ENCODE measurements at places on chromosomes 2 and 18.

- DNase-seq, result no peak
Measured at GRCh38 chr18:41973983-41974382, 18.9 kb downstream of the PIK3C3 start.

- no peak for DNase-seq
Measured at GRCh38 chr2:101524806-101525430, 50.0 kb upstream of the RFX8 start.

- DNase-seq, result no peak
Measured at GRCh38 chr2:39679805-39680204, 14.1 kb downstream of the TMEM178A start.

DNA sequence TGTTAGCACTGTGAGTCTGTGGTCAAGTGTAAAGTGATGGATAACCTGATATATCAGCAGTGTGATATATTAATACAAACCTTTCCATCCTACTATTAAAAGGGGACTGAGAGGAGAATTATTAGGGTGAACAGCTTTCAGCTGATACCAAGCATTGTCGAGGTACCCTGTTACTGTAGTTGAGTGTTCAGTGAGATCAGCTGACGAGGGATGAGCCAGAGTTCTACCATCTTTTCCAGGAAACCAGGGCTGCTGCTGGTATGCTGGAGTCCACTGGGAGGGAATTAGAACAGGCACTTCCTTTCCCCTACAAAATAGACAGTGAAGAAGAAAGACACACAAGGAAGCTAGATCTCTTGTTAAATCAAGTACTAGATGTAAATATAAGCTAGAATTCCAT, 408 bp downstream of the IL18RAP start:
- DNase-seq, result no peak

DNA sequence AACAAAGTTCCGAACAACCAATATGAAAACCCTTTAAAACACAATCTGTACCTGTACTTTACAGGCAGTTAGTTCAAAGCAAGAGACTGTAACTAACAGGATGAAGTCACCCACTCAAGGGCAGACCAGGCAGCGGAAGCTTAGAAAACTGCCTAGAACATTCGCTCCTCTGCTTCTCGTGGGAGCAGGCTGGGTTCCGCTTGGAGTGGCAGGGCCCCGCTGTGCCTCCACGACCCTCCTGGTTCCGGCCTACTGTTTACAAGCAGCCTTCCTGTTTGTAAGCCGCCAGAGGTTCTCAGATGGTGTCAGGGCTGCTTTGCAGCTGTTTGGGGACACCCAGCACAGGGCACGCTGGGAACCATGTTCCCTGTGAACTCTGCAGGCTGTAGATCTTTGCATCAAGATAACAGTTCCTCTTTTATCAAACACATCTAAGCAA, 31.3 kb downstream of the CIB4 start:
- no peak for DNase-seq

DNA sequence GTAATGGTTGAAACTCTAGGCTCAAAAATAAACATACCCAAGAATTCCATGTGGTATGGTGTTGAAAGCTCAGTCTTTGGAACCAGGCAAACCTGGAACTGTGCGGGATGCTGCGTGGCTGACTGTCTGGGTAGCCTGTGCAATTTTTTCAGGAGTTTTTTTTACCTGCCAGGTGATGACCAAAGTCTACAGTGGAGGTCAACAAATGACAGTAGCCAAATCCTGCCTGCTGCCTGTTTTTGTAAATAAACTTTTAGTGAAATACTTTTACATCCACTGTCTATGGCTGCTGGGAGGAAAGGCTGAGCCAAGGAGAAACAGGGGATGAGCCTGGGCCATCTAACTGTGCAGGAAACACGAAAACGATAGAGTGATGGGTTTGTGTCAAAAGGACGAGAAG, 240.6 kb downstream of the PIEZO2 start:
- no peak for DNase-seq

DNA sequence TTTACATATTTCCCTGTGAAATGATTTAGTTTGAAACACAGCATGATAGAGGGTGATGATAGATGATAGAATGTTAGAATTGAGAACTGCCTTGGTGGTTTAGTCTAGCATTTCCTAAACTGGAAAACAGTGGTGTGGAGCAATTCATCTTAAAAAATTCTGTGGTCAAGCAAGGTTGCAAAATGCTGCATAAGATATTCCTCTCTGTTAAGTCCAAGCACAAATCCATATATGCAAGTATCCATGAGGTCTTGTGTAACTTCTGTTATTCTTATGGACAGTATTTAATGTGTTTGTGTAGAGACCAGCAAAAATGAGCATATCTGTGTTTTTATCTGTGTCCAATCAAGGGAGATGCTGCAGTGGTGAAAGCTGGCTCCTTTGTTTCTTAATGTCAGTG, 30.0 kb downstream of the CPS1 start:
- DNase-seq, result no peak

DNA sequence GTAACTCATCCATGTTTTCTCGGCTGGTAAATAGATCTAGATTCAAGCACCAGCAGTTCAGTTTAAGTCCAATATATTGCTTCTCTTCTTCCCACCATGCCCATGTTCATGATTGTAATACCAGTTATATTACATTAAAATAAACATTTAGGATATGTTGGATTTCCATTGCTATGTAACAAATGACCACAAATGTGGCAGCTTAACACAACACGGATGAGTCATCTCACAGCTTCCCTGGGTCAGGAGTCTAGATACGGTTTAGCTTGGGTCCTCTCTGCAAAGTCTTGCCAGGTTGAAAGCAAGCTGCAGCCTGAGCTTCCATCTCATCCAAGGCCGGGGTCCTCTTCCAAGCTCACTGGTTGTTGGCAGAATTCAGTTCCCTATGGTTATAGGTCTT, 39.4 kb upstream of the SMAD2 start:
- no peak for DNase-seq

DNA sequence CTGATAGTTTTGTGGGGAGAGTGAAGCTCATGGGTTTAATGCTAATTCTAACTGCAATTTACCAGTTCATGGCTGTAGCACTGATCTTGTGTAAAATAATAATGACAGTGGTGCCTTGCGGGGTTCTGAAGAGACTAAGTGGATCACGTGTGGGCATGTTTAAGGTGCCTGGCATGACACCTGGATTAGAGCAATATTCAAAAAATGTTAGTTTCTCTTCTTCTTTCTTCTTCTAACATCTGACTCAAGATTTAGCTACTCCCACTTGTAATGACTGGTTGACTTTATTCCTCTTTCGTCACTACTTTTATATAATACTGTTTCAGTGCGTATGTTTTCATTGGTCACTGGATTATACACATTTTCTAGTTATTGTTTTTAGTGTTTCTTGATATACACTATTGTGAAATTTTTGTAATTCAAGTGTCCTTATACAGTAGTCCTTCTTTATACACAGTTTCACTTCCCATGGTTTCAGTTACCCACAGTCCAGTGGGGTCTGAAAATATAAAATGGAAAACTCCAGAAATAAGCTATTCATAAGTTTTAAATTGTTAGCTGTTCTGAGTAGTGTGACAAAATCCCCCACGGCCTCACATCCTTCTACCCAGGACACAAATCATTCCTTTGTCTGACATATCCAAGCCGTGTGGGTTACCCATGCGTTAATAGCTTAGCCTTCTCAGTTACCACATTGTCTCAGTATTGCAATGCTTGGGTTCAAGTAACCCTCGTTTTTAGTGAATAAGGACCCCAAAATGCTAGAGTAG, 662.2 kb upstream of the CNTNAP5 start:
- DNase-seq, result no peak

GRCh38 chr2:2942906-2943305, 434.7 kb downstream of the EIPR1 start:
- no peak for DNase-seq

DNA sequence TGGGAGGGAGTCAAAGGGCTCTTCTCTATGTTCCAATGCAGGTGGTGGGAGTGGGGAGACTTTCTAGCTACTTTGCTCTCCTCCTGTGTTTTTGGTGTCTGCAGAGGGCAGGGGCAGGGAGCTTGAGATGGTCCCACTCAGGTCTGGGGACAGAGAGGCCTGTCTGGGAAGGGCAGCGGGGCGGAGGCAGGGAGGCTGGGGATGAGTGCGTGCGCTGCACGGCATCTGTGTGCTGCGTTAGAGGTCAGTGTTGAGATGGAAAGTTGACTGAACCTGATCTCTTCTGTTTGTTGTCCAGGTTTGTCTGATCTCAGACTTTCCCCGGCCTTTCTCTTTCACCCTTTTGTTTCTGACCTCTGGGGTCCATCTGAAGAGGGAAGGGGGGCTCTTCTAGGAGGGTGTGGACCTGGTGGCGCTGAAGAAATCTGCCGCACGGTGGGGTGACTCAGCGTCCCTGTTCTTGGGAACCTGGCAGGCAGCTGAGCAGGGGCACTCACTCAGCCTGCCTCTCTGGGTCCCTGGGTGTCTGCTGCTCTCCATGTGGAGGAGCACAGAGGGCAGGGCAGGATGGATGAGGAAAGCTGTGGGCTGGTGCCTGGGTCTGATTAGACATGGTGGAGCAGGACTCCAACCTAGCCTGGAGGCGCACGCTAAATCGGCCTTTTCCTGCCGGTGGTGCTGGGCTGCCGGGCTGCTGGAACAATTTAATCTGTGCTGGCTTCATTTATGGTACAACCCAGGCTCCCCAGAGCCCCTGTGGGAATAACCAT, 24.1 kb downstream of the IGFBP2 start:
- no peak for DNase-seq

Measured in NCI-H2029 treated with DMSO at 0.1 percent for 48 hours (cell line).